Anterior cingulate cortex (tissue), 58 donors: ENCODE measurements at places on chromosomes 7 and 10.

GRCh38 chr10:9807846-9808245, 1209.8 kb upstream of the CELF2 start:
- DNase-seq = no peak

DNA sequence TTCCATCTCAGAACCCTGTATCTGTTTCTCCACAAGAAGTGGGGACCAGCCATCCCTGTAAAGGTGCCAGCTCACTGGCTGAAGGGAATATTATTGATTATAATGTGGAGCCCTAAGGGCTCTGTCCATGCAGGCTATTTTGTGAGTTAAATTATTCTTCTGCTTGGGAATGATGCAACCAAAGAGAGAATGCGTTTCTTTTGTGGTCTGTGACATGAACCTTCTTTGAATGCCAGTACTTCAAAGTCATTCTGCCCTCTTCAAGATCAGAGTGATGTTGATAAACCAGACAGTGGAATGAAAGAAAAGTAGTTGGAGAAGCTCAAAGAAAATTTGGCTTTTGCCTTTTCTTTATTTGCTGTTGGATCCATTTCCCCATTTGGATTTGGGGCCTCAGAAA, 995.2 kb downstream of the KCNMA1 start:
- no peak for DNase-seq

- DNase-seq = no peak
These were observed 188.6 kb downstream of the DIP2C start for GRCh38 chr10:500876-501275.

- no peak for DNase-seq
These were observed 6.9 kb downstream of the PRKAR2B start for GRCh38 chr7:107051376-107051775.

DNA sequence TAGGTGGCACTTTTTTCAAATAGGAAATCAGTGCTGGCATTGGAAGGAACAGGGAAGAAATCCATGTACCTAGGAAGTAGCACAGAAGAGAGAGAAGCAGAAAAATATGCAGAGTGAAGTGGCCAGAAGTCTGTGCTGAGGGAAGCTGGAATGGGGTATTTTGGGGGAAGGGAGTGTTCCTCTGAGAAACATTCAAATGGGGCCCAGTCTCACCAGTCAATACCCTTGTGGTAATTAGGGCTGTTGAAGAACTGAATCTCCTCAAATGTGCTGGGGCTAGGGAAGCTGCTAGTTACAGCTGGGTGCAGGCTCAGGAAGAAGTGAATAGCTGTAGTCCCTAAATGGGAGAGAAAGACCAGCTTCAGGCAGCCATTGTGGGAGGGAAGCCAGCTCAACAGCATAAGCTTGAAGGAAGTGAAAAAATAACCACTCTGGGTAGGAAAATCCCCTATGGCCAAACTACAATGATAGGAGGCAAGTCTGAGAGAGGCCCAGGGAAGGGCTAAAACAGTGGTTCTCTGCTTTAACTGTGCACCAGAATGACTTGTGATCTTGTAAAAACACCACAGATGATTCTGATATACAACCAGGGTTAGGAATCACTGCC, 7.6 kb downstream of the NDST2 start:
- no peak for DNase-seq

DNA sequence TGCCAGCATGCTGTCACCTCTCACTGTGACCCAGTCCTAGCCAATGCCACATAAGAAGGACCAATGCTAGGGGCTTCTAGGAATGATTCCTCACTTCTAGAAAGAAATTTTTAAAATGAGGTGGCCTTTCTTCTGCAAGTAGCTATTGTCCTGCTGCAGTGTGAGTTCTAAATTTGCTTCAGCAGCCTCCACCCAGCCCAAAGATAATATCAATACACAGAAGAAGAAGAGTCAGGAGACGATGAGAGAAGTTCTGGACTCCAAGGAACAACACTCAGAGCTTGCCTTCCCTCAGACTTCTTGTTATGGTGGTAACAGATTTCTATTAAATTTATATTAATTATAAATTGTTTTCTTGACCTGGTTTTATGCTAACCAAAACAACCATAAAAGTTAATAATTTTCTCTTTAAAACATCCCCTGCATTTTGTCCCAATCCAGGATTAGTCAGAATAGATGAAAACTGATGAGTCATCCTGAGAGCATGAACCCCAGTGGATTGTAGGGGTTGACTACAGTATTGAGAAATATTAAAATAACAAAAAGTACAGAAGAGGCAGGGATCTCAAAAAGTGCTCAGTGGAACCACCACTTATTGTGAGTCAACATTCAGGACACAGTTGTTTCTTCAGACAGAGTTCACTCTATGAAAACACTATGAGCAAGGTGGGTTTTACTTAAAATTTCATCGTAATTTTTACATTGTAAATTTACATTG, 29.6 kb upstream of the AKR1C2 start:
- no peak for DNase-seq

- no peak for DNase-seq
These were observed 50.7 kb downstream of the BPGM start for GRCh38 chr7:134697205-134697886.

DNA sequence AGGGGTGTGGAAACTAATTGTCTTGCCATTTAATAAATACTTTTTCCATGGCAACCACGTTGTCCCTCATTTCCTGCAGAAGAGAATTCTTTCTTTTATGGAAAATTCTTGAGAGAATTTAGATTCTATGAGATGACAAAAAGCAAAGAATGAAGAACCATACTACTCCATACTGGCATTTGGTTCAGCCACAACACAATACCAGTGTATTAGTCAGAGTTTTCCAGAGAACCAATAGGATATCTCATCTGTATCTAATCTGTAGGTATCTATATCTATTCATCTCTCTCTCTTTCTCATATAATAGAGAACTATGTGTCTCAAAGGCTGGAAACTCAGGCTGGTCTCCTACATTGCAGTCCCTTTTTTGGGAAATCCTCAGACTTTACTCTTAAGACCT, 44.6 kb upstream of the NAMPT start:
- no peak for DNase-seq

DNA sequence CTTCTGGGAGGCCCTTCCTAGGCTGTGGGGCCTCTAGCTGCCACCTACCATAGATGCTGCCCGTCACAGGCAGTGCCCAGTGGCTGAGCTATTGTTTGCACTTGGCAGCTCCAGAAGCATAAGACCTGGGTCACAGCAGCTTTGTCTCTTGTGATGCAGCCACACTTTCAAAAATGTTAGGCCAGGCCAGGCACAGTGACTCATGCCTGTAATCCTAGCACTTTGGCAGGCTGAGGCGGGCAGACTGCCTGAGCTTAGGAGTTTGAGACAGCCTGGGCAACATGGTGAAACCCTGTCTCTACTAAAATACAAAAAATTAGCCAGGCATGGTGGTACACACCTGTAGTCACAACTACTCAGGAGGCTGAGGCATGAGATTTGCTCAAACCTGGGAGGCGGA, 9.5 kb upstream of the KAZALD1 start:
- DNase-seq = no peak

DNA sequence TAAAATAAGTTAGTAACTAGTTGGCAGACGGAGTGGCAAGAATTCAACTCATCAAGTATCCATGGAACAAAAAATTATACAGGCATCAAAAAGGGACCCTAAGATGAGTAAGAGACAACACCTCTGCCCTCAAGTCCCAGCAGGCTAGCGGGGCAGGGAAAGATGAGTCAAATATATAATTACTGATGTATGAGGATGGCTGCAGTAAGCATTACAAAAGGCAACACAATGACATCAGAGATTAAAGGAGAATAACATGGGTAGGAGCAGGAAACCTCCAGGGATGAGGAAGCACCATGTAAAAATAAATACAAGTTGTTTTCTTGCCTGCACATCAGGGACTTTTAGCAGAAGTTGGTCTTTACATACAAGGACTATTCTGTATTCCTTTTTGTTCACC, 49.4 kb downstream of the SCRN1 start:
- no peak for DNase-seq

DNA sequence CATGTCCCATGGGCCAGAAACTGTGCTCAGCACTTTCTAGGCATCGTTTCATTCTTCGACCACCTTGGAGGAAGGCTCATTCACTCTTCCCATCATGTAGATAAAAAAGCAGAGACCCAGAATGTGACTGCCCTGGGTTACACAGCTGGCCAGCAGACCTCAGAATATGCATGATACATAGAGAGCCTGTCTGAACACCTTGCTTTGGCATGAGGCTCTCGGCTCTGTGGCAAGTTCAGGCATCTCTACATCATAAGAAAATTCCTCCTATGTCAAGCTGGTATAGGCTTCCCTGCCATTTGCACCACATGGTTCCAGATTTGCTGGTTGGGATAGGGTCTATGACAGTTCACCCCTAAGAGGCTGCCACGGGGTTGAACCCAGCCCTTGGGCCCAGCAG, 134.1 kb downstream of the CDH23 start:
- no peak for DNase-seq
